ENCODE measurements at places on chromosomes 7 and 10.

GRCh38 chr7:65980478-65981250 is 1.3 kb downstream of the GUSB start:
- DNase-seq = peak; percentile 40

GRCh38 chr10:28892818-28893547 is 215.7 kb downstream of the BAMBI start:
- peak; percentile 50 for DNase-seq

DNA sequence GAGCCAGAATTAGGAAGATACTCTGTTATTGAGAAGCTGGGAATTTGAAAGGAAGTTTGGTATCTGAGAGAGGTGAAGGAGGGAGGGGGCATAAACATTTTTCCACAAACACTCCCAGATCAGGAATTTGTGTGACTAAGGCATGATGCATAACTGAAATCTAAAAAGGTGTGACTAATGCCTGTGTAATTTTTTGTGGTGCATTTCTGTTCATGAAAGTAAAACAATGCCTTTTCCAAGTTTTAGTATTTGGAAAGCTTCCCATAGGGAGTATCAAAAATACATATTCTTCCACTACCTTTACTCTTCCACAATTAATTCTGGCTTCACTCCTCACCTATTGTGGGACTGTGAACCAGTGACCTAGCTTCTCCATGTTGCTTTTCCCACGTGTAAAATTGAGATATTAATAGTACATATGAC is 56.4 kb upstream of the CAV2 start:
- peak; percentile 98 for DNase-seq

GRCh38 chr7:141158561-141158960 is 84.7 kb downstream of the TMEM178B start:
- DNase-seq = peak; percentile 96

DNA sequence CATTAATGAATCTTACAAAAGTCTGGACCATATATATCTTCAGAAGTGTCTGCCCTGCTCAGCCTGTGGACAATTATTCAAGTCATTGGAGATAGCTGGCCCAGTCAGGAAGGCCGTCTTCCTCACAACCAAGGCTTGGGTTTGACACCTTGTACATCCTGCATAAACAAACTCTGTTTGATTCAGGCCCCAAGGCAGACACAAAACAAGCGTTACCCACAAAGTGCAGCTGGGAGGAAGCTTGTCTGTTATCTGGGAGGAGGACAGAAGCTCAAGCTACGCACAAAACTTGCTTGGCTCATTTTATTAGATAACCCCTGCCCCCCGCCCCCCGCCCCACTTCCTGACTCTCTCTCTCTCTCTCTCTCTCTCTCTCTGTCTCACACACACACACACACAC is 166.9 kb upstream of the WDR11 start:
- DNase-seq = no peak

DNA sequence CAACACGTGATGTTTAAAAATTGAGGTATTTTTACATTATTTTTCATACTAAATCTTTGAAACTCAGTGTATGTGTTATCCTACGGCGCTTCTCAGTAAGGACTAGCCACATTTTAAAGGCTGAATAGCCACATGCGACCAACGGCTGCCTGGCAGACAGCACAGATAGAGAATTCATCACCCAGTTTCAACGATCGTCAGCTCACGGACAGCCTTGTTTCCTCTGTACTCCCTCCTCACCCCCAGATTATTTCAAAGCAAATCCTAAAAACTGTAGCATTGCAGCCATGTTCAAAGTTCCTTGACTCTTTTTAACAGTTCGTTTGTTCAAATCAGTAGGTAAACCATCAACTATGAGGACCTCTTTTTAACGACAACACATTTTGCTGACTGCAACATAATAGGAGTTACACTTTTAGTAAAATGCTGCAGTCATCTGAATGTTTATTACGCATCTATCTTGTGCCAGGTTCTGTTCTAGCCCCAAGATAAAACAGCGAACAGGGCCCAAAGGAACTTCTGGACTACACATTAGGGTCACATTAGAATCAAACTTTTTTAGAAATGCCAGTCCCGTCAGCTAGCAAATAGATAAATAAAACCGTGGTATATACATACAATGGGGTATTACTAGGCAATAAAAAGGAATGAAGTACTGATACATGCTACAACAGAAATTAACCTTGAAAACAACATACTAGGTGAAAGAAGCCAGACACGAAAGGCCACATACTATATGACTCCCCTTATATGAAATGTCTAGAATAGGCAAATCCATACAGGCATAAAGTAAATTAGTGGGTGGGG is 5.7 kb downstream of the OSBPL3 start:
- DNase-seq = no peak

- no peak for DNase-seq
Observed at GRCh38 chr7:2701832-2702593, 14.0 kb downstream of the AMZ1 start.

GRCh38 chr10:49393757-49394156 is 2.1 kb downstream of the DRGX start:
- DNase-seq = no peak

GRCh38 chr7:33815336-33815735 is 90.0 kb upstream of the BMPER start:
- DNase-seq = no peak

DNA sequence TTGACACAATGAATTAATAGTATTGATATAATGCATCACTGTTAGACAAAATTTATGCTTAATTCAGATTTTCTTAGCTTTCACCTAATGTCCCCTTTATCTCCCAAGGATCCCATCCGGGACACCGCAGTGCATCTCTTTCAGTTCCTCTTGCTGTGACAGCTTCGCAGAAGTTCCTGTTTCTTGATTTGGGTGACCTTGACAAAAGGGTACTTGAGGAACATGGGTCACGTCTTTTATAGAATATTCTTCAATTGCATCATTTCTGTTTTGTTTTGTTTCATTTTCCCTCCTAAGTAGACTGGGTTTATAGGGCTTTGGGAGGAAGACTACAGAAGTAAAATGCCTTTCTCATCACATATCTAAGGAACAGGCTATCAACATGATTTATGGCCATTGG is 453.2 kb downstream of the DPP6 start:
- no peak for DNase-seq

GRCh38 chr10:80261316-80262030 is 28.0 kb downstream of the MAT1A start:
- no peak for DNase-seq

DNA sequence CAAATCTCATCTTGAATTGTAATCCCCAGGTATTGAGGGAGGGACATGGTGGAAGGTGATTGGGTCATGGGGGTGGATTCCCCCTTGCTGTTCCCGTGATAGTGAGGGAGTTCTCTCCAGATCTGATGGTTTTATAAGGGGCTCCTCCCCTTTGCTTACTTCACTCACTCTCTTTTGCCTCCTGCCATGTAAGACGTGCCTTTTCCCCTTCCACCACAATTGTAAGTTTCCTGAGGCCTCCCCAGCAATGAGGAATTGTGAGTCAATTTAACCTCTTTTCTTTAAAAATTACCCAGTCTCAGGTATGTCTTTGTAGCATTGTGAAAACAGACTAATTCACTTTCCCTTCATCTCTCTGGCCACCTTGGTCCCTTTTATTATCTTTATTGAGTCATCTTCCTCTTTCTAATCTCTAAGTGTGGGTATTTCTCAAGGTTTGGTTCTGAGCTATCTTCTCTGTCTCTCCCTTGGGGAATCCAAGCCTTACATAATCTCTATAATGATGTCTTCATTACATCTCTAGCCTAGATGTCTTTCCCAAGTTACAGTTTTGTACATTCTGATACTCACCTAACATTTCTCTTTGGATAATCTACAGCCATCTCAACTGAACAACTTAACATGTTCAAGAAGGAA is 99.1 kb upstream of the JCAD start:
- no peak for DNase-seq

GRCh38 chr7:93877742-93878141 is 12.8 kb downstream of the TFPI2 start:
- DNase-seq = peak; percentile 48

- DNase-seq = no peak
Observed at GRCh38 chr10:124495162-124495561, 33.5 kb downstream of the LHPP start.

- no peak for DNase-seq
Observed at GRCh38 chr10:70692043-70692603, 19.8 kb downstream of the ADAMTS14 start.

DNA sequence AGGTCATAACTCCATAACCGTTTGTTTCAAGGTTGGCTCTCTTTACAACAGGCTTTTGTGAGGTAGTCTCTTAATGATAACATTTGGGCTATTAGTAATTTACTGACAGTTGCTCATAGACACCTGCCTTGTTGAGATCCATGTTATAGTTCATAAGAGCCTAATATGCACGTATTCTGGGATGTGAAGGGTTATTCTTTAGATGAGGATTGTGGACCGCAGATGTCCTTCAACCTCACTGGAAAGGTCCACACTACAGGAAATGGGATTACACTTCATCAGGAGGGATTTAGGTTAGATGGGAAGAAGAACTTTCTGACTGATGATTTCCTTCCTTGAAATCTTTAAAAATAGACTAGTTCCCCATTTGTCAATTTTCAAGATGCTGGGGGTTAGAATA is 62.8 kb downstream of the SAMD9 start:
- no peak for DNase-seq

GRCh38 chr10:78806681-78807221 is 262.0 kb upstream of the ZMIZ1 start:
- peak; percentile 60 for DNase-seq

GRCh38 chr7:30148951-30149459 is 14.2 kb downstream of the MTURN start:
- DNase-seq = no peak

DNA sequence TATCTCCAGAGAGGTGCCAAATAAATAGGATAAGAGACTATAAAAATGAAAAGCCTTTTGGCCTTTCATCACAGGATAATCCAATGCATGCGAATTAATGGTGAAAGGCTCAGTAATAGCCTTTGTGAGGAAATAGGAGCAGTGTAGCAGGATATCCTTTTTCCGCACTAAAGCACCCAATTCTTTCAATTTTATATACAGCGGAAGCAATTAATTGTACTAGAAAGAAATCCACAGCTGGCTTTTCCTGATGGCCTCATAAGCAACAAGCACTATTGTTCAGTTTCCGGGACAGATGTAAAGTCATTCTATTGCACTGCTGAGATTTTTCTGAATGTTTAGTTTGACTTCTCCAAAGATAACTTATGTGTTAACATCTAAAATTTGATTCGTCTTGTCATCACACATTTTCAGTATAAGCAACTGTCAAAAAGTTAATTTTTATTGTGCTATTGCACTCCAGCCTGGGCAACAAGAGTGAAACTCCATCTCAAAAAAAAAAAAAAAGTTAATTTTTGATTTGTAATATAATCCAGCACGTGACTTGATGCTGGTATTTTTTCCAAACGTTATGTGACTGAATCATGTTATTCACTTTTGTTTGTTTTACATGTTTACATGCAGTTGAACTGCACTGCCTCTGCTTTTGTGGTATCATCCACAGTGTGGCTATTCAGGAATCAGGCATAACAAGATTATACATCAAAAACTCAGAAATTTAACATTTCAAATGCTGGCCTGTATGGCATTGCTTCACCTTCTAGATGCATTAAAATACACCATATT is 8.4 kb upstream of the BMPR1A start:
- no peak for DNase-seq

- no peak for DNase-seq
Observed at GRCh38 chr10:33655165-33655815, 320.8 kb upstream of the NRP1 start.

GRCh38 chr10:822661-823367 is 108.7 kb downstream of the LARP4B start:
- DNase-seq = no peak

DNA sequence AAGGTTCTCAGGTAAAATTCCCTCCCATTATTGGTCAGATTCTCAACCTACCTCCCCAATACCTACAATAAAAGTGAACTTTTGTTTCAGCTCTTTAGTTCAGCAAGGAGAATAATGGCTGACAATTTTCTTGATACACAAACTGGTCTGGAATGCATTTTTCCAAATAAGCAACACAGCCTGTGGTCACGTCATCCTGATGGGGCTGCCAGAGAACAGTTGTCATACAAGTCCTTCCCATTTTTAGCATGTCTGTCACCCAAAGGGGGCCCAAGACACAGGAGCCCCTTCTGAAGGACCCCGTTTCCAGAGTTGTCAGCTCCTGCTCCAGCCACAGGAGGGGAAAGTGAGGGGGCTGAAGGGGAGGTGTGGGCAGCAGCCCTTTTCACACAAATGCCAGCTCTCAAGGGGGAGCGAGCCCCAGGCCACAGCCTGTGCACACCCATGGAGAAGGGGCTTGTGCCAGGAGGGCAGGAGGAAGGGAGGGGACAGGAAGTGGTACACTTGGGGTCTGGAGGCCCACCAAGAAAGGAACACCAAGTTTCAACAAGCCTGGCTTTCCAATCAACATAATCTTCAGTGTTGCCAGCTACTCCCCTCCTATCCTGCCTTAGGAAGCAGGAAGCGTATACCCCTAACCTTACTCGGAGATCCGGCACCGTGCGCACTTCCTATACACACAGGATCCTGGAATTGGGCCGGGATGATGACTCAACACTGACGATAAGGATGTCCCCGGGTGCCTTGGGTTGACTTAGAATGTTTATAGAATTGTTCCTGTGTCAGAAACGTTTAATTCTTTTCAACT is 43.4 kb upstream of the PDLIM1 start:
- DNase-seq = peak; percentile 89

DNA sequence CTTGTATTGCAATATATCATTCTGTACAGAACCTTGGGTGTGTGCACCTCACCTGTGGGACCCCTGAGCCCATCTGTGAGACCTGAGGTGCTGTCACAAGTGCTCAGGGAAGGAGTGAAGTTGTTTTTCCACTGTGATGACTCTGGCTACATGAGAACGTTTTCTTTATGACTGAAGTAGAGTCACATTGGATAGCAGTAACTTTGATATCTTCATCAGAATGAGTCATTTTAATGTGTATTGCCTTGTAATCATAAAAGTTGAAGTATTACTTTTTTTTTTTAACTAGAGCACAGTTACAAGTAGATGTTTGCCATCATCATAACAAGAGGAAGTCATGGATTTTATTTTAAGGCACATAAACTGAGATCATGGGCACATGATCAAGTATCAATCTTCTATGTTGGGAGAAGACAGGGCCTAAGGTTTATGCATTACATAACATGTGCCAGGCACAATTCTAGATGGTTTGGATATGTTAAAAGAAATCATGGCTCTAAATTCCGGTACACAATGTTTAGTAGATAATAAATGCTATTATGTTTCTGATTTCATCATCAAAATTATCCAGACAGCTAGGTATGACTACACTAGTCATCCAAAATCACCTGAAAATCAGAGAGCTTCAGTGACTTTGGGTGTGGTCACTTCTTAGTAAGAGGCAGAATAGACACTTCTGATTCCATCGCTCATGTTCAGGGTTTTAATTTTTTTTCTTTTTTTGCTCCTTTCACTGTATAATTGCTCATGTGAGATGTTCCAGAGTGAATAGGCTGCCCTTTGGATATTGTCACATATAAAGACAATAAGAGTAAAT is 82.7 kb upstream of the KLF6 start:
- peak; percentile 11 for DNase-seq

- DNase-seq = peak; percentile 71
Observed at GRCh38 chr10:112958275-112958995, 8.4 kb downstream of the TCF7L2 start.

Data from HT1080 (cell line).